ENCODE measurements at places on chromosomes 1 and 21.

- no peak for DNase-seq
Measured at GRCh38 chr21:38306433-38307141, 49.8 kb downstream of the KCNJ15 start.

DNA sequence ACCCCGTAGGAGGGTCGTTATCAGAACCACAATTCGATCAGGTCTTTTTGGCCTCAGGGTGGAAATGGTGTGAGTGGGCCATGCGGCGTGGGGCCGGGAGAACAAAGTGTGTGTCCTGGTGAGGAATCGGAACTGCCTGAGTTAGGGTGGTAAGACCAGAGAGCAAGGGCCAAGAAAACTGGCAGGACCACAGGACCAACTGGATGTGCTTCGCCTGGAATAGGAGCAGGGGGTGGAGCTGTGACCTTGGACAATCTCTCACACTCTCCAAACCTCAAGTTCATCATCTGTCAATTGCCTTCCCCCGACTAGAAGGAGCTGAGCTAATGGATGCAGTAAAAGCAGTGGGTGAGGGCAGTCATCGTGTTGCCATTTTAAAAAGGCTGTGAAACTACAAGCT is 59.5 kb downstream of the NAV1 start:
- DNase-seq: no peak

DNA sequence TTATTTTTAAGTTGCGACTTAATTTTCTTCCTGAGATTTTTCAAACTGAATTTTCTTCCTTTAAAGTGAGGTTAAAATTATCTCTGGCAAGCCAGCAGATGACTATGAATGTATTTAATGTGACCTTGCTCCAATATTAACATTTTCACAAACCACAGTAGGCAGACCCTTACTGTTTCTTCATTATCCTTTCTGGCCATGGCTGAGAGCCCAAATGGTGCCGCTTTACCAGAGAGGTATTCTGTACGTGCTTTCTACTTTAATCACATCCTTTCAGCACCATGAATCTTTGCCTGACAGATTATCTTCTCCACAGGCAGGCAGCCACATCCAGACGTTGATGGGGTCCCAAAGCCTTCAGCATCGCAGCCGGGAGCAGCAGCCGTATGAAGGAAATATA is 129.6 kb downstream of the LRRC40 start:
- DNase-seq: no peak

DNA sequence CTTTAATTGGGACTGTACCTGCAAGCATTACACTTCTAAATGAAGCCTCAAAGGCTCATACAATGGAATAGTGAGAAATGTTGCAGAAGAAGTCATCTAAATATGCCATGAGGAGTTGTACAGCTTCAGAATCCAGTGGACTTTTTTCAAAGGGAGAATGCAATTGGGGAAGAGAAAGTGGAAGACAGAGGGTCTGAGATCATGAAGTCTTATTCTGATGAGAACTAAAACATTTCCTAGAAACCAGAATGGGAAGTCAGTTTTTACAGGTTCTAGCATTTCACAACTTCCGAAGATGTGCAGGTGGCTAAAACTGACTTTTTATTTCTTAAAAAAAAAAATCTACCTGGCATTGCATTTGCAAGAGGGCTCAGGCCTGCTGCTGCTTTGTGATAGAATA is 424.4 kb upstream of the RUNX1 start:
- DNase-seq: no peak

- no peak for DNase-seq
Measured at GRCh38 chr1:117527074-117527473, 78.8 kb upstream of the TENT5C start.

DNA sequence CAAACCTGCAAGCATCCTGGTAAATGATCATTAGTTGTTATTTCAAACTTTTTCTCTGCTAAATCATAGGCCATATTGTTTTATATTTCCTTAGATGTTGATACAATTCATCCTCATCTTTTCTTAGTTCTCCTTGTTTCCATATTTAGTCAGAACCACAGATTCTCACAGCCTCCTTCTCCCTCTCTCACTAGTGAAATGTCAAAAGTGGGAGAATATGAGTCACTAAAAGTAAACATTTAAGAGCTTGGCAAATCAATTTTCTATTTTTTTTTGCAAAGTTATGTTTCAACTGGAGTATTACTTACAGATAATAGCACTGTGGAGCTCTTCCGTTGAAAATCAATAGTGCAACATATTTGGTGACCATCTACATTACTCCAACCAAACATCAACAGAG is 308.8 kb downstream of the COL11A1 start:
- no peak for DNase-seq

DNA sequence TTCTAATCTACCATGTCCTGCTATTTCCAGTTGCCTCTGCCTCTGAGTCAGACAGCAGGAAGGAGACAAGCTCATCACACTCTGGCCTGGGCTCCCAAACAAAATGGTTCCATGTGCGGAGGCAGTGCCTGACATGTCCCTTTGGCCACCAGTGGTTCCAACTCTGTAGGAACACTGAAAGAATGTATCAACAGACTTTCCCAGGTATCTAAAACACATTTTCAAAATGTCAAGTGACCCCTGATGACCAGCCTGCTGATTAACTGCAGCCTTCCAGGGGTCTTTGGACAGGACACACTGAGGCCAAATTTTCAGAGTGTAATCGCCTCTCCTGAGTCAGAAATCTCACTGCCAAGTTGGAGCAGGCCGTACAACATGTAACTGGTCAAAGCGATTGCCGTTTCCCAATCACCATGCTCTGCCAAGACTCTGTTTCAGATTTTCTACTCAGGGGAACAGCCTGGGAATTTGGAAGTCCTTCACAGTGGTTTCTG is 172.7 kb downstream of the TPR start:
- DNase-seq: no peak

DNA sequence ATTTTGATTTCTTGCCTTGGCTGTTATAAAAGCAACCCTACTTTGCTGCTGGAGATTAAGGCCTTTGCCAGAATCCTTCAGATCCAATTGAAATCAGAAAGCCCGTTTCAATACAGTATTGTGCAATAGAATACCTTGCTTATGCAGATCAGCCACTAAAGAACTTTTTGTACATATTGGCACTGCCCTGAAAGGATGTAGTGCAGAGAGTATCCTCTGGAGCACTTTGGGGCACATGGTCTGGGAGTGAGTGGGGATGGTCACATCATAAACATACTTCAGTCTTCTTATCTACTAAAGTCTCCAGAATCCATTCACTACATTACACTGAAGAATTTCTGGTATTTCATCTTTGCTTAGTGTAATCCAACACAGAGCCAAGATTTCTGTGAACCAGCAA is 189.0 kb downstream of the CENPF start:
- no peak for DNase-seq

- peak; percentile 44 for DNase-seq
Measured at GRCh38 chr1:27136998-27137542, 17.9 kb downstream of the SLC9A1 start.

GRCh38 chr1:181208083-181208482 is 119.6 kb downstream of the IER5 start:
- no peak for DNase-seq

GRCh38 chr1:39305555-39305954 is 101.1 kb downstream of the MACF1 start:
- DNase-seq: no peak

- peak; percentile 28 for DNase-seq
Measured at GRCh38 chr1:8152731-8153702, 126.9 kb upstream of the ERRFI1 start.

GRCh38 chr1:94305704-94306103 is 68.3 kb upstream of the ARHGAP29 start:
- no peak for DNase-seq

GRCh38 chr1:54378157-54378873 is 27.9 kb downstream of the SSBP3 start:
- no peak for DNase-seq

DNA sequence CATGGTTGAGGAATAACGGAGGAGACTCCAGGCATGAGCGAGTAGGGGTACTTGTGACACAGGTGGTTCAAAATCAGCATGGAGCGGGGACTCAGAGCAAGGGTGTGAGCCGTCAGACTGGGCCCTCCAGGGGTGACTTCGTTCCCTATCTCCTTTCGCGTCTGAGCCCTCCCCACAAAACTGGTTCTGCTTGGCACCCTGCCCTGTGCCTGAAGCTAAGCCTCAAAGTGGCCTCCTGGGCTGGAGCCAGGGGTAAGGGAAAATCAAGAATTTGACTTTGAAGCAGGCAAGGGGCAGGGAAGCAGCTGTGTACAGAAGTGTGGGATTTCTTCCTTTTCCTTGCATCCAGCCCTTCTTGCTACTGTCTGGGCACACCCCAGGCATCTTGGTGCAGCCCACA is 331.5 kb upstream of the AJAP1 start:
- no peak for DNase-seq

DNA sequence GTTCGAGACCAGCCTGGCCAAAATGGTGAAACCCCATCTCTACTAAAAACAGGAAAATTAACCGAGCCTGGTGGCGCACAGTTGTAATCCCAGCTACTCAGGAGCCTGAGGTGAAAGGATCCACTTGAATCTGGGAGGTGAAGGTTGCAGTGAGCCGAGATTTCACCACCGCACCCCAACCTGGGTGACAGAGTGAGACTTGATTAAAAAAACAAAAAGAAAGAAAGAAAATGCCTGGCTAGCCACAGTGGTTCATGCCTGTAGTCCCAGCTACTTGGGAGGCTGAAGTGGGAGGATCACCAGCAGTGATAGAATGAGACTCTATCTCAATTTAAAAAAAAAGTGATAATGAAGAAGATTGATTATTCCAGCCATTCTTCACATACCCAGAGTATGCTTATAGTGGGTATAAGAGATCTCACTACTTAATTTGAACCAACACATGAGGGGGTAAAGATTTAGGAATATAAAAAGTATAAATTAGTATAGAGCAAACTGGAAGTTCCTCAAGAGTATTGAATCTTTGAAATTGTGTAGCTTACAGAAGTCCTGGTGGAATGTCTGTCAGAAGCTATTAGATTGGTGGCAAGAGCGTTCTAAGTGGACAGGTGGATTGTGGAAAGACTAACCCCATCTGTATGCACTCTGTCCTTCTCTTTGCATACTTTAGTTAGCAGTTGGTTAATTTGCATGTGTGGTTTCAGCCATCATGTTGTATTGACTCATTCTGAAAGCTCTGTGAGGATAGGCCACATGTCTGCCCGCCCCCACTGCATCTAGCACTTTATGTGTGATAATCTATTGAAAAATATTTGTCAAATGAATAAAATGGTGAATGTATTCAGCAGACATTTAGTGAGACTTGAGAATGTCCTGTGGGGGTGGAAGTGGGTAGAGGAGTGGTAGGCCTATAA is 25.0 kb downstream of the RLF start:
- peak; percentile 14 for DNase-seq

DNA sequence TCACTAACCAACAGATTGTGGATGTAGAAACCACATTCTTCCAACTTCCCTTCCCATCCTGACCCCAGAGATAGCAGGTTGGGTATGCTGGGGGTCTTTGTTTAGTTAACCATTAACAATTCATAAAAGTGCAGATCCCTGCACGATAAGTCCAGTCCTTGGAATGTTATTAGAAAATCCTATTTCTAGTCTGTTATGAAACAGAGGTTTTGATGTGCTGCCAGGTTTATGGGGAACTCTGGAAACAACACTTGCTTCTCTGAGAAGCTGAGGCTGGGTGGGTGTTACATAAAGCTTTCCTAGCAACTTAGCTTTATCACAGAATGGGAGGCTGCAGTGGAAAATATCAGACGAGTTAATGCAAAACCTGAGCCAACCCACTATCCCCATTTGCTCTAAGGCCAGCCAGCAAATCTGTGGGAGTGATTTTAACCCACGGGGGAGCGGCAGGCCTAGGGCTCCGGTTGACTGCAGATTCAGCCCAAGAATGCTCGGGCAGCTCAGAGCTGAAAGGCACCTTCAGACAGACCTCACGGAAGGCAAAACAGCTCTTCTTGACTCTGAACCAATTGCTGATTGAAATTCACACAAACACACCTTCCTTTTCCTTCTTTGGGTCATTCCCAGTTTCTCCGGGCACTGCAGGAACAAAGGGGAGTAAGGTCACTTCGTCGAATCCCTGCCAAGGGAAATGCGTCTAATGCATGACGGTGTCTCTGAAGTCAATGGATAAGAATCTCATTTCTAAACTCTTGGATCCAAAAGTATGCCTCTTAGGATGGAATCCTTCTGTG is 111.7 kb upstream of the IRF2BP2 start:
- DNase-seq: no peak

GRCh38 chr1:234760303-234760723 is 150.3 kb upstream of the IRF2BP2 start:
- no peak for DNase-seq

GRCh38 chr1:2350501-2350900 is 40.9 kb downstream of the MORN1 start:
- DNase-seq: peak; percentile 6

DNA sequence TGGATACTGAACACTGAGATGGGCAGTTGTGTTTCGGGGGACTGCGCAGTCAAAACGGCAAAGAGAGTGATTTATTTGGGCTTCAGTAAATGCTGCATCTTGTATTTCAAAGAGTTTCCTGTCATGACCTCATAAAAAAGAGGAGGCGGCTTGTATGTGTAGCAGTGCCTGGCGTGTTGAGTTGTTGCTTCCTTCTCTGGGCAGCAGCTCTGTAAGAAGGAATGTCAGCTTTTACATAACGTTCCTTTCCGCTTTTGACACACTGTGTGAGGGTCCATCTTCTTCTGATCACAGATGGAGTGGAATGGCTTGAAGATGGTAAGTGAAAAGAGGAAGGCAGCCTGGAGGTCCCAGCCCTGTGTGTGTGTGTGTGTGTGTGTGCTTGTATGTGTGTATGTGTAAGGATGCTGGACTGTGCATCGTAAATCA is 941 bp downstream of the ELAVL4 start:
- DNase-seq: no peak

GRCh38 chr21:33236766-33237165 is 7.0 kb downstream of the IFNAR2 start:
- DNase-seq: no peak

GRCh38 chr21:36976228-36976861 is 9.9 kb upstream of the HLCS start:
- no peak for DNase-seq

DNA sequence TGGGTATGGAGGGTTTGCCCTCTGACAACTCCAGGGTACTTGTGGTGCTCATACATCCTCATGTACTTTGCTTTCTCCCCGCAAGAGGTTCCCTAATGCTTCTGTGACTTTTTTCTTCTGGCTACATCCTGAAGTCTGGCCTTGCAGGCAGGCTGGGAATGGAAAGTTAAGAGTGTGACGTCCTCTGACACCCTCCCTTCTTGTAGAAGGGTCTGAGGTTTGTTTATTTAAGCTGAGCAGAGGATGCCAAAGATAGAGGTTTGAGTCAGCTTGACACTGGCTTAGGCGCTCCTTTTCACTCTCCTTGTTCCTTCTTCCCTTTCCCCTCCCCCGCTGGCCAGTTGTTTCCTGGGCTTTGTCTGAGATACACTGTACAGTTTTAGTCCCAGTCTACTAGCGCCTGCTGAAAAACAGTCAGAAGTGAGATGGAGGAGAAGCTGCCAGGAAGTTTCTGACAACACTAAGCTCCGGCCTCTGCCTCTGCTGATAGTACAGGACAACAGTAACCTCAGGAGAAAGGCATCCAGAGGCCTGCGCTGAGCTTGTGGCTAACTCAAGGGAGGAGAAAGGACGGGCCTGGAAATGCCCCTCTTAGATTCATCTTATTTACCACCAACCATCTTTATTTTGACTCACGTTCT is at the start of gene MACF1:
MACF1 (plus strand) TSS at position 255 of the 641 bp plus-strand sequence; CDS start at position 583, 328 bp downstream.
- DNase-seq: no peak

GRCh38 chr1:243848858-243849420 is 1.1 kb downstream of the AKT3 start:
- DNase-seq: peak; percentile 18

Measured in T-helper 17 cell (primary cell).